ENCODE measurements at places on chromosomes 5 and 9.

DNA sequence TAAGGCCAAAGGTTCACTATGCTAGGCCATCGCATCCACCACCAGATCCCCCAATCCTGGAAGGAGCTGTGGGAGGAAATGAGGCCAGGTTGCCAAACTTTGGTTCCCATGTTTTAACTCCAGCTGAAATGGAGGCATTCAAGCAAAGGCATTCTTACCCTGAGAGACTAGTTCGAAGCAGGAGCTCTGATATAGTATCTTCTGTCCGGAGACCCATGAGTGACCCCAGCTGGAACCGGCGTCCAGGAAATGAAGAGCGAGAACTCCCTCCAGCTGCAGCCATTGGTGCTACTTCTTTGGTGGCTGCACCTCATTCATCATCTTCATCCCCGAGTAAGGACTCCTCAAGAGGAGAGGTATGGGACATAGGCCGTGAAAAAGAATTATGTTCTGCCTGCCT is 75.6 kb downstream of the GAPVD1 start:
- no peak for DNase-seq

GRCh38 chr5:83246071-83246470 is 168.7 kb downstream of the XRCC4 start:
- no peak for DNase-seq

GRCh38 chr5:90390928-90391327 is 18.6 kb downstream of the CETN3 start:
- no peak for DNase-seq

- DNase-seq, result no peak
Observed at GRCh38 chr5:178382754-178383164, 150.2 kb upstream of the PHYKPL start.

DNA sequence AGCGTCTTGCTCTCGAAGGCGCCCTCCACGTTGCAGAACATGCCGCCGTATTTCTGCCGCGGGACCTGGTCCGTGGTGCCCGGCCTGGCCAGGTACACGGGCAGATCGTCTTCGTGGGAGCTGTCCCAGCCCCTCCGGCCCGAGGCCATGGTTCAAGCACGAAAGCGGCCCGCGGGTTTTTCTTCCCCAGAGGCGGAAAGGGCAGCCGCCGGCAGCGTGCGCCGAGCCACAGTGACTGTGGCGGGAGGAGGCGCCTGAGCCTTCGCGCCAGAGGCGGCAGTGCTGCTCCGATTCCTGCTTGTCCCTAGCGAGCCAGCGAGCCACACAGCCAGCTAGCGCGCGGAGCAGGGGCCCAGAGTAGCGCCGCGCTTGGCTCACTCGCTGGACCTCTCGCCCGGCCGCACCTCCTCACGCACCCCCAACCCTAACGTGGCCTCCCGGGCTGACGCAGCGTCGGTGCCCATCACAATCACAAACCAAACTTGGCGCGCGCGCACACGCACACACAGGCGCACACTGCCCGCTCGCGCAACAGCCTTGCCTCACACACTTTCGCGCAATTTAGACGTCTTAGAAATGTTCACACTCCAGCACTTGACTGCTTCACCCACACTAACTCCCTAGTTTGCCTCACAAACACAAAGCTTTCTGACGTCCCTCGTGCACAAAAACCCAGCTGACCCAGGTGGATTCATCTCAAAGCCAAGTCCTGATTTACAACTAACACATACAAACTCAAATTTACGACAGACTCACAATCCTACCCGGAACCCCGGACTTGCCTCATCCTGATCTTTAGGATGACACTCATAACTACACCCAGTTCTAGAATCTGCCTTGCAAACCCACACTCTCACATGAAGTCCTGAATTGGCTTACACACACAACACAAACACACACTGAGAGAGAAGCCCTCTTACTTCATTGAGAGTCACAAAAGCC is at the start of gene DPYSL3:
Gene DPYSL3 (minus strand): TSS at position 359 of the 942 bp plus-strand sequence. CDS start 210 bp downstream, at position 149.
- no peak for DNase-seq

DNA sequence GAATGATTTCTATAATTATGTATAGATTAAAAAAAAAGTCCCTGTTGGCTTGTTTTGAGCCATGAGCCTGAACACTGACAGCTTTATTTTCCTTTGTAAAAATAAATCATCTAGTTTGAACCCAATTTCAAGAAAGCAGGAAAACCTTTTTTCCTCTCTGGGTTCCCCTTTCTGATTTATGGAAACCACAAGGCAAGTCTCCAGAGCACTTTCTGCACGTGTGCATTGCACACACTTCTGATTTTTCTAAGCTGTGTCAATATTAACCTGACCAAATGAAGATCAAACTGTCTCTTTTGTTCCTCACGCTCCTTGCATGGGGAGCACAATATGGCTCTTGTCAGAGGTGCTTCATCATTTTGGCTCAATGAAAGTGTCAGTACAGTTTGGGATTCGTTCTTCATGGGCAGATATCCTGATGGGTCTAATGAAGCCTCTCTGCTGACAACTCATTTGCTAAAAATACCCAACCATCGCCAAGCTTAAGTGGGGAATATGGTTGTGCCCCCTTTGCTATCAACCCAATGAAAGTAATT is 39.2 kb upstream of the PCA3 start:
- no peak for DNase-seq

- DNase-seq, result peak; percentile 20
Observed at GRCh38 chr5:75566710-75567309, 44.4 kb upstream of the ANKDD1B start.

GRCh38 chr5:1509346-1510085 is 14.2 kb downstream of the LPCAT1 start:
- DNase-seq, result no peak

- DNase-seq, result no peak
Observed at GRCh38 chr5:95734906-95735305, 3.8 kb downstream of the RHOBTB3 start.

- no peak for DNase-seq
Observed at GRCh38 chr5:151805414-151806223, 33.9 kb downstream of the G3BP1 start.

DNA sequence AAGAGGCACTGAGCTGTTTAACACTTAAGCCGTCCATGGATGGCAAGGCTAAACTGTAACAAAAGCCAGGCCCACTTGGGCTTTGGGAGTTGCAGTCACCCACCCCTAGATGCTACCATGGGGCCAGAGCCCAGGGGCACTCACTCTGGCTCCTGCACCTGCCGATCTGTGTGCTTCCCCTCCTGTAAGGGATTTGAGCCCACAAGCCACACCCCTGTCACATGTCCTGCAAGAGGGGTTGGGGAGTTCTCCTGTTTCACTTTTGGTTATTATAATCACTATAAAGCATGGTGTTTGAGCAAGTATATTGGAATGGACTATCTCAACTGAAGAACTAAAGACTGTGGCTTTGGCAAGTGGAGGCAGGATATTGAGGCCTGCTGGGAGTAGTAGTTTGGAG is 14.0 kb upstream of the GPR151 start:
- DNase-seq, result no peak

- no peak for DNase-seq
Observed at GRCh38 chr5:164392531-164392930, 887.1 kb downstream of the MAT2B start.

GRCh38 chr5:124825250-124825982 is 79.0 kb upstream of the ZNF608 start:
- DNase-seq, result no peak
